Activated T-helper 1 cell treated with anti-CD3 and anti-CD28 coated beads, Interleukin-12 subunit alpha, Interleukin-12 subunit beta, Interleukin-2, Interleukin-4 antibody, amounts not matched to agents 30 ng/mL and 10 ng/mL and 1 ng/mL, durations not matched to agents 14 hours and 24 hours and 36 hours (primary cell): ENCODE measurements at places on chromosomes 2 and 18.

DNA sequence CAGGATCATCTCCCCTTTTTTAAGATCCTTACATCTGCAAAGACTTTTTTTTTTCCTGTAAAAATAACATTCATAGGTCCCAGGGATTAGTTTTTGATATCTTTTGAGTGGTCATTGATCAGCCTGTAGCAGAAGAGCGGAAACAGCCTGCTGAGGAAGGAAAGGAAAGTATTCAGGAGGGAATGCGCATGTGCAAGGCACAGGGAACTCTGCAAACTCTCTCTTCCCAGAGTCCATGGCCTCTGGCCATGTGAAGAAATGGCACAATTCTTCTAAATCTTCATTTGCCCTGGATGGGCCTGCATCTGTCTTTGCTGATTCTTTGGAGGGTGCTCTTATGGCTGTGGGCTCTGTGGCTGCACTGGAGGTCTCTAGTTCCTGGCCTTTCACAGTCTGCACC, 60.1 kb upstream of the SKOR2 start:
- DNase-seq, result no peak

DNA sequence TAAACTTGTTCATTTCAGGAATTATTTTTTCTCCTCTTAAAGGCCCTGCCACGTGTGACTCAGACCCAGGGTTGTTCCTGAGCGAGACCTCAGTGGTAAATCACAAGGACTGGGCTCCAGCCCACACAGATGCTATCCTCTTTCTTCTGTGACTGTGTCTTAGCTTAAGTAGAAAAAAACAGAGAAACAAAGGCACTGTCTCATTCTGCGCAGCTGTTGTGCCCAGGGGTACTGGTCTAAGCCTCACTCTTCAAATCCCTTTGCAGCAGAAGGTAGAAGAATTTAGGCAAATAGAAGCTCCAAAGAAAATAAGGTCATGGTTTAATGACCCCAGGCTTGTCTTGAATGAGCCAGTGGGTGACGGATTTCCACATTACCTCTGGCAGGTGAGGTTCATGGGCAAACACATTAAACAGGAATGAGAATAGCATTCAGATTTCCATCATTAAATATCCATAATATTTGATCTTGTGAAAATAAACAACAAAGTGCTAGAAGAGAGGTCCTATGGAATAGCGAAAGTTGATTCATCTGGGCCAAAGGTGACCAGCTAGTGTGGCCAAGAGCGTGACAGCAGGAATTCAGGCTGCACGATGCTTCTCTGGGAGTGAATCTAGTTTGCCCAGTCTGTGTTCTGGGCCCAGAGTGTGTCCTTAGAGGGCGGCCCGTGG, 63.3 kb downstream of the LIPG start:
- DNase-seq, result no peak

DNA sequence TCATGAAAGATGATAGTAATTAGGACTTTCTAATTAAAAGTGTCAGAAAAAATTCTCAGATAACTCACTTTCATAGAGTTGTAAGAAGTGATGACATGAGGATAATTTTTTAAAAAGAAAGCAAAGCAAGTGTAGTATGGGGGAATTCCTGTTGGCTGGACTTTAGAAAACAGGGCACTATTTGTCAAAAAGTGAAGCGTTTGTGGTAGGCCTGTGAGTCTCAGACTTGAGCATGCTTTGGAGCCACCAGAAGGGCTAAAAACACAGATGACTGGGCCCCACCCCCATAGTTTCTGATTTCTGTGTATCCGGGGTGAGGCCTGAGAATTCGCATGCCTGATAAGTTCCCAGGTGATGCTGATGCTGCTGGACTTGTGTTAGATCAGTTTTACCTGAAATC, 222.6 kb upstream of the LRRTM1 start:
- DNase-seq, result no peak

DNA sequence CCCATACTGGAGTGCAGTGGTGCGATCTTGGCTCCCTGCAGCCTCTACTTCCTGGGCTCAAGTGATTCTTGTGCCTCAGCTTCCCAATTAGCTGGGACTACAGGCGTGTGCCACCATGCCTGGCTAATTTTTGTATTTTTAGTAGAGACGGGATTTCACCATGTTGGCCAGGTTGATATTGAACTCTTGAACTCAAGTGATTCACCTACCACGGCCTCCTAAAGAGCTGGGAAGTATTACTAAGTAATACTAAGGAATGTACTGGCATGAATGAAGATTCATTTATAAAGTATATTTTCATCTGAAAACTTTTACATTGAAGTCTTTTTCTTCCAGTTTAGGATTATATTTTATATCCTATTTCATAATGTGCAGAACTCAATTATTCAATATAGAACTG, 38.1 kb downstream of the NUP35 start:
- no peak for DNase-seq

DNA sequence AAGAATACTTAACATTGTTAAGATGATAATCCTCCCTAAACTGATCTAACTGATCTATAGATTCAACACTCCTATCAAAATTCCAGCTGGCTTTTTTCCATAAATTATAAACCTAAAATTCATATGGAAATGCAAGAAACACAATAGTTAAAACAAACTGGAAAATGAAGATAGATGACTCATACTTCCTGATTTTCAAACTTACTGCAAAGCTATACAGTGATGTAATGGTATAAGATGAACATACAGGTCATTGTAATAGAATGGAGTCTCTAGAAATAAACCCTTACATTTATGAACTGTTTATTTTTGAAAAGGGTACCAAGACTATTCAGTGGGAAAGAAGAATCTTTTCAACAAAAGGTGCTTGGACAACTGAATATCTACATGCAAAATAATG, 32.3 kb downstream of the UBXN4 start:
- DNase-seq, result no peak

- DNase-seq, result peak; percentile 26
These were observed 48.7 kb upstream of the NBEAL1 start for GRCh38 chr2:202965810-202966460.

- no peak for DNase-seq
These were observed 41.1 kb upstream of the PPP1CB start for GRCh38 chr2:28710545-28710944.

DNA sequence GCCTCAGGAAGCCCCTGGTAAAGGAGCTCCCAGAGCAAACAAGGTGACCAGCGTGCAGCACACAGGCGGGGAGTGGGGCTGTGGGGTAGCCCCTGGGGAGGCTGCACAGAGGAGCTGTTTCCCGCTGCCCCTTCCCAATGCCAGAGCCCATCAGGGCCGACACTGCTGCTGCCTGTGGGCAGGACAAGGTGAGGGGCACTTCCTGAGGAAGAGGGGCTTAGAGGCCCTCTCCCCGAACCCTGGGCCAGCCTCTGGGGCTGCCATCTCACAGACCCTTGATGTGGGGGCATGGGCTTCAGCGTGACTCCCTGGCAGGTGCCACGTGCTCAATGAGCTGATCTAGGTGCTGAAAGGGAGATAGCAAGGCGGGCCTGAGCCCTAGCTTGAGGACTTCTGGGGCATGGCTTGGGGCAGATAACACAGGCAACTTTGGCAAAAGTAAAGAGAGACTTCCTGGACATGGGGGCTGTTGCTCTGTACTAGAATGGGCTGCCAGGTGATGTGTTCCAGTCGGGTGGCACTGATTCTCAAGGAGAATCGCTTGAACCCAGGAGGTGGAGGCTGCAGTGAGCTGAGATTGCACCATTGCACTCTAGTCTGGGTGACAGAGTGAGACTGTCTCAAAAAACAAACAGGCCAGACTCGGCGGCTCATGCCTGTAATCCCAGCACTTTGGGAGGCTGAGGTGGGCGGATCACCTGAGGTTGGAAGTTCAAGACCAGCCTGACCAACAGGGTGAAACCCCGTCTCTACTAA, 9.9 kb upstream of the KLF11 start:
- DNase-seq, result no peak

DNA sequence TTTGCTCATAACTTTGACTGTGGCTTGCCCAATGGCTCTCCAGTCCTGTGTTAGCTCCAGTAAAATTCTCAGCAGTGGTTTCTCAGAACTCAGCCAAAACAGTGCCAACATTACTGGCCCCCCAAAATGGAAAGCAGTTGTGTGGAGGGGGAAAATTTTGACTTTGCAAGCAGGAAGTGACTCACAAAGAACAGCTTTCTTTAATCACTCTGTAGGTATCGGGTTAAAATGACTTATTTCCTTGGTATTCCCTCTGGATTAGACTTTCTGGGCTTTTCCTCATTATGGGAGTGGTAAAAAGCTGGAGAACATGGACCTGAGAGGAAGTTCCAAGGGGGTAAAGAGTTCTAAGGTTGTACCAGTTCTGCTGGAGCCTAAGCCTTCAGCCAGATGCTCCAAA, 175.7 kb upstream of the RND3 start:
- no peak for DNase-seq

GRCh38 chr2:119606674-119607073, 62.4 kb downstream of the CFAP221 start:
- DNase-seq, result no peak

- DNase-seq, result no peak
These were observed 107.4 kb upstream of the ID2 start for GRCh38 chr2:8574196-8575037.

DNA sequence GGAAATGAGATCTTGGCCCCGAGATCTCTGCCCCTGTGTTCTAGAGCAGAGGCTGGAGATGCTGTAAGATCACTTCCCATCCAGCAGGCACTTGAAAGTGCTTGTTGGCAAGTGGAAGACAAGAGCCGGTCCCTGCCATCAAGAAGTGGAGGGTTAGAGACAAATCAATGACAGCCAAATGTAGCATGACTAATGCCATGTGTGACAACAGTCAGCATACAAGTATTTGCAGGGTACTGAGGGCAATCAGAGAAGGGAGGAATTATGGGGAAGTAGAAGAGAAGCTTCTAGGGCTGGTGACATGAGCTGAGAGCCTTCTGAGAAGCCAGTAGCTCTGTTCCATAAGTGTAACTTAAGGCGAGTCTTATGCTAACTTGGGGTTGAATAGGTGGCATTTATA, 58.6 kb downstream of the TMEM17 start:
- DNase-seq, result no peak

DNA sequence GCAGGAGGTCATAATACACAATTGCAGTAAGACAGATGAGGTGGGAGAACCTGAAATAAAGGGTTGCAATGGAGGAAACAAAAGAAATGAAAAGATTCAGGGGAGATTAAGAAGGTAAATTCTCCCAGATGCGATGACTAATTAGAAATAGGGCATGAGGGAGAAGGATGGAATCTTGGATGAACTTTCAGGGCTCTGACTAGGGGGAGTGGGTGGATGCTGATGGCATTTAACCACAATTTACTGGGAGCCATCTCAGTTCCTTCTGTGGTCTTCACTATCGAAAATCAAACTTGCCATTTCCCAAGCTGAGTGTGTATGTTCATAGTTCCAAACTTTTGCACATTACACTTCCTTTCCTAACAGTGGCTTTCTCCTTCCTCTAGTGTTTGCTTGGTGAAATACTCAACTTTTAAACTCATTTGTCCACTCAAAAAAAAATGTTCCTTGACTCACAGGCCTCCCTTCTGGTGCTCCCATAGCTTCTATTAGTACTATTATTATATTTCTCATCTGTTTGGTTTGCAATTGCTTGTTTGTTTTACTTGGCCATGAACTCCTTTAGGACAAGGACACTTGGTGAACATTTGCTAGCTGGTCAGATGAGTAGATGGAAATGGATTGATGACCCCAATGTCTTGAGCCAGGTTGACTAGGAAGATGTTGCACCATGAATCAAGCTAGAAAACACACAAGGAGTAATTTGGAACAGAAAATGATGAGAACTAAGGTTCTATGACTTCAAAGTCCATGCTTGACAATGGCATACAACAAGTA, 178.5 kb downstream of the DIS3L2 start:
- DNase-seq, result no peak

- no peak for DNase-seq
These were observed 2.1 kb upstream of the GALNT3 start for GRCh38 chr2:165796129-165796528.

GRCh38 chr2:25964891-25965290, 17.4 kb downstream of the KIF3C start:
- DNase-seq, result no peak

DNA sequence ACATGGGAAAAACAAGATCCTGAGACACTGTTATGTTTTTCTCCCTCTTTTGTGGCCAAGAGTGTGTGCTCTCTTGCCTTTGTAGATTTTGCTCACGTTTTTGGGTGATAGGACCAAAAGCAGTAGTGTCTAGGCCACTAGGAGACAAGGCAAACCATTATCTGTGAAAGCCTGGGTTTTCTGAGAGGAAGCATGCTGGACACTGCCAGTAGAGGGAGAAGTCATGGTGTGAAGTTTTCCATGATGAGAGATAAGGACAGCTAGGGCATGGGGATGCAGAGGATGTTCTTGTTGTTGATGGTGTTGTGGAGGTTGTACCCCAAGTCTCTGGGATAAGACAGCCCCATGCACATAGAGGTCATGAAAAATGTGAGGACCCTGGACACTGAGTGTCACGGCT, 285.3 kb downstream of the SOX11 start:
- DNase-seq, result no peak

GRCh38 chr2:18518116-18519111, 42.0 kb downstream of the RDH14 start:
- no peak for DNase-seq

- DNase-seq, result no peak
These were observed 17.4 kb upstream of the SCG2 start for GRCh38 chr2:223619486-223620129.

DNA sequence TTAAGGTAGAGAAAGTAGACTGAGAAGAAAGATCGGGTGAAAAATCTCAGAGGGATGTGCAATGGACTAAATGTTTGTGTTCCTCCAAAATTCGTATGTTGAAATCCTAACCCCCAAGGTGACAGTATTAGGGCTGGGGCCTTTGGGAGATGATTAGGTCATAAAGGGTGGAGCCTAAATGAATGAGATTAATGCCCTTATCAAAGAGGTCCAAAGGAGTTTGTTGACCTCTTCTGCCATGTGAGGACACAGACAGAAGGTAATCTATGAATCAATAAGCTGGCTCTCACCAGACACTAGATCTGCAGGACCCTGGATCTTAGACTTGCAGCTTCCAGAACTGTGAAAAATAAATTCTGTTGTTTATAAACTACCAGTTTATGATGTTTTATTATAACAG, 2.7 kb upstream of the NMI start:
- no peak for DNase-seq

DNA sequence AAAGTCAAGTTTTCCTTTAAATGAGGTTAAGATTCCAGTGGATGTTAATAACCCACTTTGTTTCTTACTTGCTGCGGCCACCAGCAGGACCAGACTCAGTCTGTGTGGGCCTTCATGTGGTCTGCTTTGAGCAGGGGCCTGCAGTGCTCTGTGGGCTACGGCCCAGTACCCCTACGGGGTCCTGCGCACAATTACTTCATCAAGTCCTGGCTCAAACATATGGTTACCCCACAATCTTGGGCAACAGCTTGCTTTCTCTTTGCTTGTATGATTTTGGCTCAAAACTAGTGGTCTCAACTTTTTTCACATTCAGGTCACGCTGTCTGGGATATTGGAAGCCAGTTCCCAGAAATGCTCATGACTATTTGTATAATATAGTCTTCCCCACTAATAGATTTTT, 64.2 kb downstream of the PTPN2 start:
- DNase-seq, result no peak

- DNase-seq, result no peak
These were observed 16.3 kb upstream of the MYO1B start for GRCh38 chr2:191228861-191229260.
